ENCODE measurements at places on chromosomes 3 and 15. TPM values are rescaled to one million over a fixed set of nuclear protein-coding genes. Genes with fewer than 3 reads are reported as not detected.

The NPHP3 gene
- 13.0 TPM for polyA plus RNA-seq

The SLTM gene
- polyA plus RNA-seq: 60.0 TPM

DNA sequence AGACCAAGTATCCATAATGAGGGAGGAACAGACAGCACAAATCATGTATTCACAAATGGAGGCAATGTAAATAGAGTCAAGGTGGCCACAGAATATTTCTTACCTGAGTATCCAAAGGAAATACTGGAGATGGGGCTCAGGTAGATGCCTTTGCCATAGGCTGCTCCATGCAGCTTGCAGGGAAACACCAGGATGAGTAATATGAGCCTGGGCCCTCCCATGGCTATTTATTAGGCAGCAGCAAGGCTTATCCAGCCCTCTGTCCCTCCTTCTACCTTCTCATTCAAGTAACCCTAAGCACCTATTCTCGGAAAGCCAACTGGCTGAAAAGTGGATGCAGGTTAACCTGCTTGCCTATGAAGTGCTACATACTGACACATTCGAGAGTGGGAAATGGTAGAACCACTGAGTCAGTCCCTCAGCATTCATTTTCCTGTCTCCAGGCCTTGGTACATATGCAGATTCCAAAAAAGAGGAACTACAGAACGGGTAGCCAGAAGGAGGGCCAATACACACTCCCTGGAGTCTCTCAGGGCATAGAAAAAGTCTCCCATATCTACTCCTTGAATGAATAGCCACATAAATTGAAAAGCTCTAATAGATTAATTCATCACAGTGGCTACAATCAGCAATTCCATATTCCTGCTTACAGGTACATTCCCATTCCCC is 18.3 kb upstream of the PKM start:
- DNase-seq: no peak

The EPHB3 gene
- polyA plus RNA-seq: 5.1 TPM

The TGM4 gene
- not detected for polyA plus RNA-seq

DNA sequence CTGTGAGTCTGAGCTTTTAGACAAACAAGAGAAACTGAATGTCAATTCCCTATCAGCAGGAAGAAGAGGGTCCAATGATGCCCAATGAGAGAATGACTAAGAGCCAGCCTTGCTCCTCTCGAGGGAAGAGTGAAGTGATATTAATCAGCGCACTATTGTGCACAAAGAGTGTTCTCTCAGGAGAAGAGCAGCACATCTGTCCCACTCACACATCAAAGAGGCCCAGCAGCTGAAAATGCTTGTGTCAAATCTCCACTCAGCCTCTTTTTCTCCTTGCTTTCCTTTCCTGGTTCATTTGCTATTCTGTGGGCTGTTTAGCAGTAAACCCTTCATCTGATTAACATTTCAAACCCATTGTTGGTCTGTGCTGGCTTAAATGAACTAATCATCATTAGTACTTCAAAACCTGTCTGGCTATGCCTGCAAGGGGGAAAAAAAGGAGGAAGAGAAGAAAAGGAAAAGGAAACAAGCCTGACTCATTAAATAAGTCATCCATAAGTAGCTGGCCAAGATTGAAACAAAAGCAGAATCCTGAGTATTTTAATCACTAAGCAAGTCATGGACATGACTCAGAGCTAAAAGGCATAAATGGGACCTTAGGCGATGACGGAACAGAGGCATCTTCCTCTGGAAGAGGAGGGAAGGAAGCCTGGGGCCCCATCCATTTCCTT is 912.7 kb downstream of the TUSC7 start:
- DNase-seq: no peak

DNA sequence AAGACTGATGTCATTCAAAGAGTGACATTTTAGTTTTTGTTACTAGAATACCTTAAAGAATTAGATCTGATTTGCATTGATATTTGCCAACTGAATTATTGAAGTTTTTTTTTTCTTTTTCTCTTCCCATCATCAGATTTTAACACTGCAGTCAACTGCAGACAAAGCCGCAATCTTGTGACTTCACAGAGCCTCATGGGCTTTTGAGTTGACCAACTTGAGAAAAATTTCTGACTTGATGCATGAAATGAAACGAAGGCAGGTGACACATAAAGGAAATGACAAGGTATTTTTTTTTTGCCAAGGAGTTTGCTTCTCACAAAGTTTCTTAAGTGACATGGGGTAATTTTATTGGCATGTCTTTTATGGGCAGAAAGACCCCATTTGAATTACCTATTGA is 383.7 kb downstream of the GAP43 start:
- DNase-seq: no peak

The RFTN1 gene
- 26.7 TPM for polyA plus RNA-seq

The GOLGA8J gene
- polyA plus RNA-seq: not detected

DNA sequence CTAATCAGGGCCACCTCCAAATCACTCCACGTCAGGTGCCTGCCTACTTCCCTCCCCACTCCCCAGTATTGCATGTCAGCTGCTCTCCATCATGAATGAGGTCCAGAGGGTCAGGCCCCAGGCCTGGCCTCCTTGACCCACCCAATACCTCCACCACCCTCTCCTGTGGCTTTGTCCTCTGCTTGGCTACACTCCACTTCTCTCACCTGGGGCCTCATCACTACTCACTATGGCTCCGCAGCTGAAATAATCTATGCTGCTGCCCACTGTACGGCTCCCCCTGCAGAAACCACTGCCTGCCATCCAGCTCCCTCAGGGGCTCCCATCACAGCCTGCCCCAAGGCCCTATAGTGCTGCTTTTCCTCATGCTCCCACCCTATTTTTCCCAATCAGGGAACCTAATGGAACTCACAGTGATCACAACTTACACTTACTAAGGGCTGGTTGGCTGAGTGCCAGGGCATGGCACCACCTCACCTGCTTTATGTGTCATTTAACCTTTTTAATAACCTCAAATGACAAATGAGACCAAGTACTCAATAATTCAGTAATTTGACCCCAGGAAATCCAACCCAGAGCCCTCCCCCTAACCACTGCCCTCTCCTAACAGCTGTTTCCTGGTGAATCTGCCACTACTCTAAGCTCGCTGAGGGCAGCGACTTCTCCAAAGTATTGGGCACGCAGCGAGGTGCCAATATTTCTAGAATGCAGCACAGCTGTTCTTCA is 2.3 kb downstream of the GORASP1 start:
- DNase-seq: no peak

DNA sequence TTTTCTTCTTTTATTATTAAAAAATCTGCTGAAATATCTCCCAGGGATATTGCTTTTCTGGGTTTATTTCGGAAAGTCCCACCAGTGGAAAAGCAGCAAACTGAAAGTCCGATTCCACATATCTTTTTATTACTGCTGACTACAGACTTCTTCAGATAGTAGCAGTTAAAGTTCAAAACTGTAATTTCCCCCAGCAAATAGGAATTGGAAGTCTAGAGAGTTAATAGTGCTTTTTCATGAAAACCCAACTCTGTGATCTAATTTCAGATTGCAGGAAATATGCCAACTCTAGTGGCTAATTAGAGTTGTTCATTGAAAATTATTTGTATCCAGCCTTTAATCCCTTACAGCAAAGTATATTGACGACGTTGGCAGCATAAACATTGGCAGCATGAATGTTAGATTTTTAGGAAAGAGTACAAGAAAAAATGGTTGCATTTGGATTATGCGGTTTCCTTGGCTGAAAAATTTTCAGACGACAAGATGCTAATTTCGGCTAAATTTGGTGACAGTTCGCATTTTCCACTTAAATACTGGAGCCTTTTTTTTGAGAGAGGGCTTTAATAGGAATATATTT is 472.9 kb upstream of the CBLB start:
- no peak for DNase-seq

DNA sequence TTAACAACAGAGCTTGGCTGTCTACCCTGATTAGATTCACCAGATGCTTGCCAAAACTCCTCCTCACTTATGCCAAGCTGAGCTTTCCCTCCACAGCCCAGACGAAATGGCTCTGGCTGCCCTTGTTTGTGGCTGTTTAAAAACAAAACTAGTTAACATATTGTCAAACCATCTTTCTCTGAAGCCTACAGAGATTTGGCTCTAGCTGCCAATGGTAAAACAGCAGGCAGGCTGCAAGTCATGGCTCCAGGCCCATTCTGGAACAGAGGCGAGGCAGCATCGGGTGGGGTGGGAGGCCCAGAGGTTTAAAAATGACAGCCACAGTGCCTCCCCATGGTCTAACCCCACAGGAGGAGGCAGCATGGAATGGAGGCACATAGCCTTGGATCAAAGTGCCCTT is 75.9 kb downstream of the SCN5A start:
- DNase-seq: no peak

GRCh38 chr3:125319765-125320164 is 55.4 kb downstream of the ZNF148 start:
- DNase-seq: no peak

- no peak for DNase-seq
Observed at GRCh38 chr15:69116391-69116790, 44.0 kb upstream of the GLCE start.
